ENCODE measurements at places on chromosomes 1 and 21. TPM values are rescaled to one million over a fixed set of nuclear protein-coding genes. Genes with fewer than 3 reads are reported as not detected.

- no peak overlapping the region for H3K4me3 ChIP-seq
Observed at GRCh38 chr1:236204039-236204438, 61.7 kb downstream of the GPR137B start.

DNA sequence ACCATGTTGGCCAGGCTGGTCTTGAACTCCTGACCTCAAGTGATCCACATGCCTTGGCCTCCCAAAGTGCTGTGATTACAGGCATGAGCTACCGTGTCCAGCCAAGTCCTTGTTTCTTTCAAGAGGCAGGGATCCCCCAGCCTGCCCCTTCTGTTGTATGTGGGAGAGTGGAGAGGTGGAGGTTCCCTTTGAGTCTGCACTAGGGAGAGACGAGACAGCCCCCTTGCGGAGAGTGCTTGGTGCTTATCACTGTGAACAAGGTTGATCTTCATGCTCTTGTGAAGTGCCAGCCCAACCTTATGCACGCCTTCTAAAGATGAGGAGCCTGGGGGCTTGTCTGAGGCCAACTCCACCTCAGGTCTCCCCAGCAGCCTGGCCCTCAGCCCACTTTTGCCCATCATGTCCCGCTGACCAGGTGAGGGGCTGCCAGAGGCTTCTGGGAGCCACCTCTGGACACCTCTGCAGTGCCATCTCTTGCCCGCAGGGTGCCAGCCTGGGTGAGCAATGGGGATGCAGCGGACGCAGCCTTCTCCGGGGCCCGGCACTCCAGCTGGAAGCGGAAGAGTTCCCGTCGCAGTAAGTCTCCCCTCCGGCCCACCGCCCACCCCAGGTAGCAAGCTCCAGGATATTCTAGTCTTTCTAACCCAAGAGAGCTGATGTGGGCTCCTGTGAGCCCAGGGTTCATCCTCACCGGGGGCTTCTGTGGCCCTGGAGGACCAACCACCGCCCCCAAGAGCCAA is 62.3 kb downstream of the ARHGEF10L start:
- DNase-seq = no peak
- peaks cover 9% of the 10 kb centered on the region for H3K4me1 ChIP-seq
- no peaks in the 10 kb centered on the region for H3K27me3 ChIP-seq
- no peaks in the 10 kb centered on the region for H3K36me3 ChIP-seq

DNA sequence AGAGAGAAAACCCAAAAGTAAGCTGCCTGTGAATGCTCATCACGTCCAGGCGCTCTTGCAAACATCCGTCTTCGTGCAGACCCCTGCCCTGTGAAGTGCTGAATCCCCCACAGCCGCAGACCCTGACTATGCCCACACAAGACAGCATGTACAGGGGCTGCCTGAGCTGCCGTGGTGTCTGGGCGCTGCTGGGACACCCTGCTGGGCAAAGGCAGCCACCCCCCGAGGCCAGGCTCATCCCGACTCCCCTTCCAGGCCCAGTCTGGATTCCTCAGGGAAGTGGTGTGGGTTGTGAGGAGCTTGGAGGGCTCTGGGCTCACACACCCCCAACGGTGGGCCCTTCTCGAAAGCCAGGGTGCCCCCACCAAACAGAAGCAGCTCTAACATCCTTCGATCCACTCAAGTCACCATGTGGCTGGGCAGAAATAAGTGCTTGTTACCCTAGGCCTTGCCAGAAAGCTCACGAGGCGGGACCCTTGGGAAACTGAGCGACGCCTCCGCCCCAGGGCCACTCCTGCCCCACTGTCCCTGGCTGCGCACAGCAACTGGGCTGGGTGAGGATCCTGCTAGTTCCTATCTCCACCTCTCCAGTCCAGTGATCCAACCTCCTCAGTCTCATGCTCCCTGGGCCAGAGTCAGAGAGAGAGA is 4.8 kb upstream of the WNT9A start:
- H3K27me3 ChIP-seq = peaks cover 17% of the 10 kb centered on the region
- H3K4me3 ChIP-seq = no peak overlapping the region
- no peak for DNase-seq
- H3K4me1 ChIP-seq = peaks cover 12% of the 10 kb centered on the region

- H3K36me3 ChIP-seq = no peaks in the 10 kb centered on the region
- no peak for DNase-seq
- no peaks in the 10 kb centered on the region for H3K27me3 ChIP-seq
- no peak overlapping the region for H3K27ac ChIP-seq
Observed at GRCh38 chr1:172724765-172725613, 66.1 kb downstream of the FASLG start.

DNA sequence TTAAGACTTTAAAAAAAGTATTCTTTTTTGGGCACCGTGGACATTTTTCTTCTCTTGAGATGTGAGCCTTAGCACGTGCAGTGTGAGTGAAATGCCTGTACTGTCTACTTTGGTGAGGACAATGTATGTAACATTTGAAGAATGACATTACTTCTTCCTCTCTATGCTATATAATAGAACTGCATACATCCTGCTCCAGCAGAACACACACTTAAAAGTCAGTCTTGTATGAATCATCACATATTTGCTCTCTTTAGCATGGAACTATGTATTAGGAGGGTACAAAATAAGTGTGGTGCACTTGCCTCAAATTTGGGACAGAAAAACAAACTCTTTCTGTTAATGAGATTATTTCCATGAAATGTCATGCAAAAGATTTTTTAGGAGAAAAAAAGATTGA is 358.4 kb upstream of the SGIP1 start:
- no peaks in the 10 kb centered on the region for H3K36me3 ChIP-seq
- H3K4me3 ChIP-seq = no peak overlapping the region
- no peak overlapping the region for H3K27ac ChIP-seq
- no peak for DNase-seq
- H3K4me1 ChIP-seq = no peaks in the 10 kb centered on the region

GRCh38 chr1:18795002-18795689 is 64.3 kb downstream of the TAS1R2 start:
- no peak overlapping the region for H3K27ac ChIP-seq
- H3K27me3 ChIP-seq = peaks cover 15% of the 10 kb centered on the region
- no peak for DNase-seq
- H3K36me3 ChIP-seq = no peaks in the 10 kb centered on the region
- H3K4me3 ChIP-seq = no peak overlapping the region

- H3K4me1 ChIP-seq = no peaks in the 10 kb centered on the region
- no peak overlapping the region for H3K27ac ChIP-seq
- H3K4me3 ChIP-seq = no peak overlapping the region
Observed at GRCh38 chr1:234400773-234401172, 27.5 kb downstream of the COA6 start.

DNA sequence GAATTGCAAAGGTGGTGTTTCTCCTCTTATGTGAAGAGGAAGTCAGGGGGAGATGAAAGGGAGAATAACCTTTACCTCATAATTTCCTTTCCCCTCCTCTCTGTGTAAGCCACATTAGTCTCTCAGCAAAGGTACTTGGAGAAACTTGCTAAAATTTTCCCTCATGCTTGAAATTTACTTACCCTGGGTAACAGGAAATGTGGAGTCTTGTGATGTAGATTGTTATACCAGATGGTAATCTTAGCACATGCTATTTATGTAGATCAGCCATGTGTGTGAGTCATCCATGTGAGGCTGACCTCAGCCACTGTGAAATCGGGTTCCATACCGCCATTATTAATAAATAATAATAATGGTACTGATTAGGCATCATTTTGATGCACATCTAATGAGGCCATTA is 128.4 kb downstream of the TGFB2 start:
- H3K36me3 ChIP-seq = no peaks in the 10 kb centered on the region
- no peak for DNase-seq
- no peak overlapping the region for H3K4me3 ChIP-seq

The HSPB7 gene
- 59.4 TPM for polyA plus RNA-seq

The THBS3 gene
- 41.6 TPM for polyA plus RNA-seq

- H3K4me1 ChIP-seq = peaks cover 17% of the 10 kb centered on the region
- no peak for DNase-seq
- no peaks in the 10 kb centered on the region for H3K36me3 ChIP-seq
- no peak overlapping the region for H3K27ac ChIP-seq
- H3K27me3 ChIP-seq = no peaks in the 10 kb centered on the region
Observed at GRCh38 chr1:226946841-226947240, 6.7 kb downstream of the COQ8A start.

All from hepatocyte (in vitro differentiated cells).